Activated CD4-positive, CD25-positive, alpha-beta regulatory T cell (primary cell): ENCODE measurements at places on chromosomes 6 and 20.

DNA sequence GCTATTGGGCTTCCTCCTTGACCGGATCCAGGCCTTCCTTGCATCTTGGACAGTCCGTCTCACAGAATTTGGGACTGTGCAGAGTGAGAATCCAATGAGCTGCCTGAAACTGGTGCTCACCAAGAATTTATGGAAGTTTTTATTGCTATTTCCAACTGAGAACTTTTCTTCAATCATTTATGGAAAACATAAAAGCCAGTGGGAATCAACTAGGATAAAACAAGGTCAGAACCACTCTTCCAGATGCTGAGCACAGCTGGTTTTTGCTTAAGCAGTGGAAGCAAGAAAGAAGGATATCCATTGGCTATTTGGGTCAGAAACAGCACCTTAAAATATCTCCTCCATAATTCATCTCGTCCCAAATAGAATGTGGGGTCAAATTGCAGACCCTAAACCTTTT, 74.2 kb downstream of the CD83 start:
- no peak for DNase-seq

- no peak for DNase-seq
Observed at GRCh38 chr6:157721426-157721825, 101.6 kb upstream of the SNX9 start.

GRCh38 chr20:50181344-50181743, 9.3 kb upstream of the CEBPB start:
- DNase-seq: no peak

DNA sequence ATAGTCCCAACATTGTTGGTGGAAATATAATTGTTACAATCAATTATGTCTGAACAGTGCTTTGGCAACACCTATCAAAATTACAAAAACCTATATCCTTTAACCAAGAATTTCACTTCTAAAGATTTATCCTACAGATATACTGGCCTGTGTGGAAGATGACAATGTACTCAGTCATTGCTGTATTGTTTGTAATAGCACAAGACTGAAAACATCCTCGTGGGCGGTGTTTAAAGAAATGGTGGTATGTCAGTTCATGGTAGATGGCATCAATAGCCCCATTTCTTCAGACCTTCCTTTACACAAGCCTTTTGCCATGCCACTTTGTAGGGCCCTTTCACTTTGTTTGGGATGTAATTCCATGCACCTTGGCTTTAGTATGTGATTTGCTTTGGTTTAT, 9.8 kb upstream of the TPBG start:
- no peak for DNase-seq

DNA sequence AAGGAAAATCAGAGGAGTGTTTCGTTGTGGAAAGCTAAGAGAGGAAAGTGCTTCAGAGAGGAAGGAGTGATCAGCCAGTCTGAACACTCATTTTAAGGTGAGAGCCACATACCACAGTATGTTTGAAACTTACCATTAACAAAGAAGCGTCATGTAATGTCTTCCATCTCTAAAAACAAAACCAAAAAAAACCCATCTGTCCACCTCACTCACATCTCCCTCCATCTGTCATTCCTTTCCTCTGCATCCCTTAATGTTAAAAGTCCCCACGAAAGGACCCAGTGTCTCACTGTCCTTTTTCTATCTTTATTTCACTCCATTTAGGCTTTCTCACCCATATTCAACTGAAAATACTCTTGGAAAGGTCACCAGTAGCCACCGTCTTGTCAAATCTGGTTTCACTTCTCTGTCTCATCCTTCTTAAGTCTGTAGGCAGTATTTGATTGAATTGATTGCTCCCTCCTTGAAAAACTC, 59.4 kb upstream of the GNRH2 start:
- no peak for DNase-seq

GRCh38 chr20:35511814-35512420, 17.5 kb downstream of the C20orf173 start:
- no peak for DNase-seq

- no peak for DNase-seq
Observed at GRCh38 chr6:139926711-139927110, 552.3 kb upstream of the CITED2 start.

DNA sequence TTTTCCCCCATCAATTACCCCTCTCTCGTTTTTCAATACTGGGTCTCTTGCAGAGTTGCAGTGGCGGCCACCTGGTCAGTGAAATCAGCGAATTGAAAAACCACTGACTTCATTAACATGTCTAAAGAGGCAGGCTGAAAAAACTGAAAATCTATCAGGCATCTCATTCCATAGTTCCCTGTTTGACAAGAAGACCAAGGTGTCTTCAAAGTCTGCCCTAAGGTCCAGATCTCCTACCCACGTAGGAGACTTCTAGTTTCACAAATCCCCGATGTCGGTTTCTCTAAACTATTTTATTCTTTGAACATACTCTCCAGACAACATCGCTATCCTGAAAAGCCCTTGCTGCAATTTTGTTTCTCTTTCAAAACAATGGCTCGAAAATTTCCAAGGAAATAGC, 796 bp upstream of the TUBB start:
- DNase-seq: no peak

GRCh38 chr6:138310294-138310693, 67.4 kb upstream of the SMIM28 start:
- DNase-seq: no peak
